Stimulated activated CD8-positive, alpha-beta memory T cell treated with anti-CD3 and anti-CD28 coated beads, Interleukin-4, amount 100 ng/mL, for 48 hours (primary cell): ENCODE measurements at places on chromosomes 12 and 14.

GRCh38 chr12:73210548-73211204 lies 938.5 kb downstream of the TRHDE start:
- no peak for DNase-seq

GRCh38 chr14:30387871-30388270 lies 171.1 kb upstream of the G2E3 start:
- no peak for DNase-seq

GRCh38 chr12:62136496-62136895 lies 123.7 kb upstream of the USP15 start:
- no peak for DNase-seq

DNA sequence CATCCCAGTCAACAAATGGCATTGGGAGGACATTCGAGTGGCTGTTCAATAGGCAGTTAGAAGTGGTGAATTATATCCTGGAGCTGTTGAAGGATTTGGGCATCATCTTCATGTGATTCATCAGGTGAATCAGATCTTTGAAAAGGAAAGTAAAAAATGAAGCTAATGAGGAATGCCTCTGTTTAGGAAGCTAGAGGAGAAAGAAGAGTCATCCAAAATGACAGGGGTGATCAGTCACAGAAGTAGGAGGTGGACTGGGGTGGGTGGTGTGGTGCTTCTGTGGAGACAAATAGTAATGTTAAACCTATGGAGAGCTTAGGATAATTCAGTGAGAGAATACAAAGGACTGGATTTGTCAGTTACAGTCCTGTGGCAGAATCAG lies 32.7 kb downstream of the DIP2B start:
- no peak for DNase-seq

- DNase-seq, result no peak
Measured at GRCh38 chr12:79058342-79058741, 193.8 kb downstream of the SYT1 start.

DNA sequence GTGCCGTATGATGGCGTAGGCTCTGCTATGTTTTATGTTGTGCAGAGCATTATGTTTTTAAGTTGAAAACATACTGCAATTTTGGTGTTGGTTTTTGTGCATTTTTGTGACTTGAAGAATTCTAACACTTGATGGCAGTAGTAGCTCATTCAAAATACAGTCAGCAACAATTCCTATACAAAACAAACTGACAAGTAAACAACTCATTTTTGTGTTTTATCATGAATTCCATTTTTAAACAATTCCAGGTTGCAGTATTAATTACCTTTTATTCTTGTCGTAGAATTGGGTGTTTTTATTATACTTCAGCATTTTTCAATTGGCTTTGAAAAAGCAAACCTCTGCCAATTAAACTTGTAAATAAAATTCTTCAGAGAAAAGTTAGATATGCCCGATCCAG lies 4.1 kb upstream of the CCER1 start:
- DNase-seq, result no peak

GRCh38 chr12:88371416-88372183 lies 208.7 kb downstream of the KITLG start:
- DNase-seq, result no peak

DNA sequence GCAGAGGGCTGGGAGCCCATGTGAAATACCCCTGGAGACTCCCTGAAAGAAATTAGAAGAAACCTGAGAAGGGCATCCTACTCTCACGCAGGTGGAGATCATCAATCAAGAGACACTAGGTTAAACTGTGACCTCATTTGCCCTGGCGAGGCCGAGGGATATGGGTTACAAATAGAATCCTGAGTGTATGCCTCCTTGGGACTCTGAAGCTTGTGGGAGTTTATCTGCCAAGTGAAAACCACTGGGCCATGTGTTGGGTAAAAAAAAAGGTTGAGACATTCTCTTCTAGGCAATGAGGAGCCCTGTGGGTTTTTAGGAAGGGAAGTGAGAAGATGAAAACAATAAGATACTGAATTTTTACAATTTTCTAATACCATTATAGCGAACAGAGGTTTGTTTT lies 160.7 kb upstream of the ARID2 start:
- DNase-seq, result no peak

GRCh38 chr12:94405413-94406116 lies 54.1 kb downstream of the CEP83 start:
- DNase-seq, result no peak

- DNase-seq, result no peak
Measured at GRCh38 chr12:111102102-111102739, 181.8 kb upstream of the MYL2 start.

DNA sequence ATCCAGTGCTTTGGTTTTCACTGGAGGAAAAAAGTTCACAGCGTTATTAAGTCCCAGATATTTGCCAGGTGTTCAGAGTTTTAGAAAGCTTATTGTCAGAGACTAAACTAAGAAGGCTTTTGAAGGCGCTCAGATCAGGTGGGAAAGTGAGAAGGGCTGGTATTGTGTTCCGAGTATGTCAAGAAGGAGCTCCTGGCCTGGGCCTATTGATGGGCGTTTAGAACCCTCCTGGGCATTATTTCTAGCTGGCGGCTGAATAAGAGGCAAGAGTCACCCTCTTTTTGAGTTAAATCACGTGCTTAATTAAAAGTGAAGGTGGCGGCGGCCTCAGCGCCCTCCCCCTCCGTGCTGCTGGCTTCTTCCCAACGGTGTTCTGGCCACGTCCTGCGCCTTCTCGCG lies 20.9 kb upstream of the GNS start:
- no peak for DNase-seq

GRCh38 chr14:26414103-26414502 lies 183.7 kb downstream of the NOVA1 start:
- DNase-seq, result no peak

DNA sequence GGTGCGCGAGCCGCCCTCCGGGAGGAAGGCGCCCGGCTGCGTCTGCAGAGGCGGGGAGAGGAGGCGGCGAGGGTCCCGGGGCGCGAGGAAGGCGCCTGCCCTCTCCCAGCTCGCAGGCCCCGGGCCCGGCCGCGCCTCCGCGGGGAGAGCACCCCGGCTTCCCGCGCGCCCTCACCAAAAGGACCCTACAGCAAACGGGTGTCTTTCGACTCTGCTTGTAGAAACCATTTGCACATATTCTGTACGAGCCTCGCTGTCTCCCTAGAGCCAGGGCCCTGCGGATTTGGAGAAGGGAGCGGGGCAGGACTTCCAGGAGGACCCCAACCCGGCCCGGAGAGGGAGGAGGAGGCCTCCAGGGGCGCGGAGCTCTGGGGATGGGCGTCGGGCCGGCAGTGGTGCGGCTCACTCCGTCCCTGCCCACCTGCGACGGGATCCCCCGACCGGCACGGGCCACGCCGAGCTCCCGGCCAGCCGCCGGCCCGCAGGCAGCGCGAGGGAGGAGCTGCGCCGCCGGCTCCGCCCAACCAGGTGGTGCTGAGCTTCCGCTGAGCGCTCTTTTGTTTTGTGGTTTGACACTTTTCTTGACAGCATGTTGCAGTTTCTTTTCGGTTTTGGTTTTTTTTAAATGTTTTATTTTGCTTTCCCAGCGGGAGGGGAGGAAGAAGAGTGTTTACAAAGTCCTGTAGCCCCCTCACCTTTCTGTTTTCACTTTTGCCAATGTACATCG lies 103.3 kb upstream of the FKBP4 start:
- peak; percentile 59 for DNase-seq
